ENCODE measurements at places on chromosomes 2 and 18.

DNA sequence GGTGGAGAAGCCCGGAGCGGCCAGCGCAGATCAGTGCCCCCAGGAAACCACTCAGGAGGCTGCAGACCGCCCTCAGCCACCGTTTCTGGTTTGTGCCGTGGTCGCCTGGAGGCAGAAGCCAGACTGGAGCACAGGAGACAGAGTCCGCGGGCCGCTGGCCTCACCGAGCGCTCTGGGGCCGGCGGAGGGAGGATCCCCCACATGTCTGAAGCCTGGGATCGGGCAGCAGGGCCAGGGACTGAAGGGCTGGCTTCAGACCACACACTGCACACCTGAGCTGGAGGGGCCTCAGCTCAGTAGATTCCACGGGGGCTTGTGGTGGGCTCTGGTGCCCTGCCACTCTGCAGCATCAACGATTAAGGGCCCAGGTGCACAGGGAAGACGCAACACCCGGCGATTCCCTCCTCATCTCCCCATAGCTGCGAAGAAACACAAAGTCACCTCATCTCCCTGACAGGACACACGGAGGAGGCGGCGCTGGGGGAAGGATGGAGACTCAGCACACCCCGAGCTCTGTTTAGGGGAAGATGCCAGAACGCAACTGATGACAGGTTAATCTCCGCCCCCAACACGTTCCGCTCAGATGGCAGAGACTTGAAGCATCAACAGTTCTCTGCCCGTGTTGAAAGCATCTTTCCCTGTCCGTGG is 408.1 kb downstream of the GALR1 start:
- no peaks in the 10 kb centered on the region for H3K36me3 ChIP-seq
- H3K4me1 ChIP-seq: no peaks in the 10 kb centered on the region
- no peak overlapping the region for H3K27ac ChIP-seq
- DNase-seq: no peak
- H3K4me3 ChIP-seq: no peak overlapping the region
- H3K27me3 ChIP-seq: peaks cover 18% of the 10 kb centered on the region

DNA sequence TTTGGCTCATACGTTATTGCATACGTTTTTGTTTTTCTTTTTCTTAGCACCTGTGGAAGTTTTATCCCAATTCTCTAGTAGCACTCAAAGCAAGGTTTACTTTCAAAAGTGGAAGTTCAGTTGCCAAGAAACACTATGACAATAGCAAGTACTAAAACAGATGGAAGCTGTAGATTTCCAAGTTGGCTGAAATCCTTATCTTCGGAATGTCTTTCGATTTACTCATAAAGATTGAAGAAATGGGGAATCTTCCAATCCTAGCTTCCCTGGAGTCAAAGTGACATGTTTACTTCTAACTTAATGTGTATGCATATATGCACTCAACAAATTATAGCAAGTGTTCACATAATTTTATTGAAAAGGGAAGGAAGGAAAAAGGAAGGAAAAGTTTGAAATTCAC is 307.4 kb downstream of the CTNNA2 start:
- H3K4me3 ChIP-seq: no peak overlapping the region
- peaks cover 5% of the 10 kb centered on the region for H3K27me3 ChIP-seq
- no peaks in the 10 kb centered on the region for H3K36me3 ChIP-seq
- H3K4me1 ChIP-seq: no peaks in the 10 kb centered on the region
- DNase-seq: no peak
- no peak overlapping the region for H3K27ac ChIP-seq

DNA sequence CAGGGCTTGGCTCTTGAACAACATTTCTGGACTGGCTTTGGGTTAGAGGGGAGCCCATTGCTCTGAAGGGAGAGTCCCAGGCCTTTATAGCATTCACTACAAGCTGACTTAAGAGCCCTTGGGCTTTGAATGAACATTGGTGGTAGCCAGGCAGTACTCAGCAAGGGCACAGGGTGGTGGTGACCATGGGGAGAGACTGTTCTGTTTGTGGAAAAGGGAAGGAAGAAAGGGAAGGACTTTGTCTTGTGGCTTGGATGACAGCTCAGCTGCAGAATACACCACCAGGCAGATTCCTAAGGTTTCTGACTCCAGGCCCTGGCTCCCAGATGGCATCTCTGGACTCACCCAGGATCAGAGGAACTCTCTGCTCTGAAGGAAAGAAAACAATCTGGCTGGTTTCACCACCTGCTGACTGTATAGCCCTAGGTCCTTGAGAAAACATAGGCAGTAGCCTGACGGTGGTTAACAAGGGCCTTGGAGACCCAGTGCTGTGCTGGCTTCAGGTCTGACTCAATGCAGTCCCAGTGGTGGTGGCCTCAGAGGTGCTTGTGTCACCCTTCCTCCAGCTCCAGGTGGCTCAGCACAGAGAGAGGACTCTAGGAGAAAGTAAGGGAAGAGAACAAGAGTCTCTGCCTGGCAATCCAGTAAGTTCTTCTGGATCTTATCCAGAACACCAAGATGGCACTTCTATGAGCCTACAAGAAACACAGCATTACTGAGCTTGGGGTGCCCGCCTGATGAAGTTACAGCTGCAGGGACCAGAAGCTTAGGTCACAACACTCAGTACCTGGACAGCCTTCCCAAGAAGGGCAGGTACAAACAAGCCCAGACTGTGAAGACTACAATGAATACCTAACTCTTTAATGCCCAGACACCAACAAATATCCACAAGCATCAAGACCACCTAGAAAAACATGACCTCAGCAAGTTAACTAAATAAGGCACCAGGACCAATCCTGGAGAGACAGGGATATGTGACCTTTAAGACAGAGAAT is 16.4 kb upstream of the ABCB11 start:
- no peak overlapping the region for H3K27ac ChIP-seq
- no peak overlapping the region for H3K4me3 ChIP-seq
- peaks cover 2% of the 10 kb centered on the region for H3K36me3 ChIP-seq
- H3K27me3 ChIP-seq: no peaks in the 10 kb centered on the region
- no peaks in the 10 kb centered on the region for H3K4me1 ChIP-seq
- no peak for DNase-seq

DNA sequence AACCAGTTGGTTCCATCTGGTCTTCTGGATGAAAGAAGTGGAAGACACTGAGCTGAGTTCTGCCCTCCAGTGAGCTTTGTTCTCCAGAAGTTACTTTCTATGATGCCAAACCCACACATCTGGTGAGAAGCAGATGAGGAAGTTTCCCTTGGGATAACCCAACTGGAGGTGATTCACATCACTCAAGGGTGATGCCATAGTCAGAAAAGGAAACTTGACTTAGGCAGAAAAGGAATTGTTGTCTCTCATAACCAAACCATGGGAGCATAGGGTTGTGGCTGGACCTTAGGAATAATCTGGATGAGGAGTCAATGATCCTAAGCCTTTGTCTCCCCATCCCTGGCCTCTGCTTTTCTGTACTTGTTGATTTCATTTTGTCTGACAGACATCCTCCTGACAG is 43.7 kb downstream of the CDC42EP3 start:
- H3K4me3 ChIP-seq: no peak overlapping the region
- no peak overlapping the region for H3K27ac ChIP-seq
- no peak for DNase-seq
- peaks cover 7% of the 10 kb centered on the region for H3K4me1 ChIP-seq
- peaks cover 15% of the 10 kb centered on the region for H3K27me3 ChIP-seq
- no peaks in the 10 kb centered on the region for H3K36me3 ChIP-seq
